ENCODE measurements at places on chromosomes 1 and 21.

DNA sequence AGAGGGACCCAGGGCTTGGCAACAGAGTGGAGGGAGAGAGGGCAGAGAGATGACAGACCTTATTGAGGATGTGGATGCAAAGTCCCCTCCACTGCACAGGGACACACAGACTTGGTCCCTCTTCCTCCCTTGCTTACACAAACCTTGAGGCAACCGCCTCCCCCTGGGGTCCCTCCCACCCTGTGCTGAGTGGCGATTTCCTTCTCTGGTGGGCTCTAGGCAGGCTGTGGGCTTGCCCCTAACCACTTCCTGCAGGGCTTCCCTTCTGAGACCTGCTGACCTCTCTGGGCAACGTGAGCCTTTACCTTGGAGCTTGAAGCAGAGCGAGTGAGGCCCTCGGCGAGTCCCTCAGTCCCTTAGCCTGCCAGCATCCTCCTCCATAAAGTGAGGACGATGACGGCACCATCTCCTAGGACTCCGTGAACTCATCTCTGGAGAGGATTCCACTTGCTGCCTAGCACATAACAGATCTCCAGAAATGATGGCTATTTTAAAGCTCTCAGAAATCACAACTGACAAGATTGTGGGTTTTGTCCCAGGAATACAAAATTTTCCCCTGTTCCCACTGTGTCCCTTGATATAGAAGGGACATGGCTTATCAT lies 25.0 kb downstream of the KIAA1614 start:
- no peak for DNase-seq

DNA sequence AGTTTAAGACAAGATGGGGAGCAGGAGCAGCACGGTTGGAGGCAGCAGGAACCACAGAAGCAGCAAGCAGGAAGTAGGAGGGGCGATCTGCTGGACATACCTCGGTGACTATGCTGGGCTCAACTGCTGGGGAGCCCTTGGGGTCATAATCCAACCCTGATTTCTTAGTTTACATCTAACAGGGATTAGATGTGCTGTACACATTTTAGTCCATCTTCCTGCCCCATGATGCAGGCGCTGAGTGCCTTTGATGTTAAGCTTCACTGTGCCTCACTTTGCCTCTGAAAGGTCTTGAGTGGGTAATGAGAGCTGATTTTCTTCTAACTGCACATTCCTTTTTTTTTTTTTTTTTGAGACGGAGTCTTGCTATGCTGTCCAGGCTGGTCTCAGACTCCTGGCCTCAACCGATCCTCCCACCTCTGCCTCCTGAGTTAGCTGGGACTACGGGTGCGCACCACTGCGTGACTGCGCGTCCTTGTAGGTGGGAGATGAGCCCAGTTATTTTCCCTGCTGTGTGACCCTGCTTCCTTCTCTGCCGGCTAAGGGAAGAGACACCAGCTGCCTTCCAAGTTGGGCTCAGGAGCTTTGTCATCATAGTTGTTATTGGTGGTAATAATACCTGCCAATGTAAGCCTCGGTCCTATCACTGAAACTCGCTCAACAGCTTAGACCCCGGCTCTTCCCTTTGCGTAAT lies 1.1 kb upstream of the RCAN3 start:
- DNase-seq: no peak

DNA sequence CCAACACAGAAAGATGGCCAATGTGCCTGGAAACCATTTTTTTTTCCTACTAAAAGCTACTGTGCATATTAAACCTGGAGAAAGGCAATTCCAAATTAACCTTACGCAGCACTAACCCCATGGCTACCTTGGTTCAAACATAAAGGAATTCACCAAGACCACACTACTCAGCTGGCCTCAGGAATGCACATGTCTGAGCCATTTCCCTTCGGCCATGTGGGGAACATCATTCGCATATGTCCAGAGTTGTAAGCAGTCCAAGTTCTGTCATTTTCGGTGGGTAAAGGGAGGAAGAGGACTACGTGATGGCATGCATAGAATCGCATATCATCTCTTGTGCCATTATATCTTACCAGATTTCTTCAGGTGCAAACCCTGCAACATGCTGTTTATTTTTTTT lies 175.4 kb downstream of the NTMT2 start:
- no peak for DNase-seq

DNA sequence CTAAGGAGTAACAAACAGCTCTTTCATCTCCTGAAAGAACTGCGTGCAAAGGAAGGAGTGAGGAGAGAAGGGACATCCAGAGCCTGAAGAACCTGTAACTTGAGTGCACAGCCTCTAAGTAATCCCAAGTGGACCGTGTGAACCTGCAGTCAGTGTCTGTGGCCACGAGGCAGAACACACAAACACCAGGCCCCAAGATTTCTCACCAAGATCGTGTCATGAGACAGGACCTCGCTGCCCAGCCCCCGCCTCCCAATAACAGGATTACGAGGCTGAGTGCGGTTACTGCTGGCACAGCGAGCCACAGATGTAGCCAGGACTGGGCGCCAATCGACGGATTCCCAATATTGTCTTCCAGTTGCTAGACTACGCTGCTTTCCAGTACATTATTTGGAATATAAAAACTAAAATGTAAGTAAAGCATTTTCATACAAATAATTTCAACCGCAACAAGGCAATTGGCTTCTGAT lies 101.3 kb upstream of the SLC25A33 start:
- DNase-seq: no peak
